ENCODE measurements at places on chromosomes 2 and 18.
A peak's percentile ranks its signal among the peaks of the same experiment; 100 is the strongest.

GRCh38 chr2:99414566-99414965, 75.3 kb downstream of the REV1 start:
- no peak for DNase-seq

- no peak for DNase-seq
Measured at GRCh38 chr18:31510319-31510718, 12.3 kb downstream of the DSG2 start.

DNA sequence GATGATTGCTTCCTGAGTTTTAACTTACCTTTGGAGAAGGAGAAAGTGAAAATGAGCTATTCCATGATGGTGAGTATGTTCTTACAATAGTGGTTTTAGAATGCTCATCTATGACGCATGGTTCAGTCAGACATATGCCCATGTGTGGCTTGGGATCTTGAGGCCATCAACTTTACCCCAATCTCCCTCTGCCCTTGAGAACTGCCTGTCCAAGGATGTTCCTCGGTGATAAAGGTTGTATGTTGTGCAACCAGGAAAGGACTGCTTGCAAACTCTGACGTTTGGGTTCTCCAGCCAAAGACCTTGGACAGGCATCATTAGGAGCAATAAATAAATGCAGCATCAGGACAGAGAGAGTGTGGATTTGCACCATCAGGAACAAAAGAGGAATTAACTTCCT, 165.0 kb downstream of the ZEB2 start:
- DNase-seq = no peak

DNA sequence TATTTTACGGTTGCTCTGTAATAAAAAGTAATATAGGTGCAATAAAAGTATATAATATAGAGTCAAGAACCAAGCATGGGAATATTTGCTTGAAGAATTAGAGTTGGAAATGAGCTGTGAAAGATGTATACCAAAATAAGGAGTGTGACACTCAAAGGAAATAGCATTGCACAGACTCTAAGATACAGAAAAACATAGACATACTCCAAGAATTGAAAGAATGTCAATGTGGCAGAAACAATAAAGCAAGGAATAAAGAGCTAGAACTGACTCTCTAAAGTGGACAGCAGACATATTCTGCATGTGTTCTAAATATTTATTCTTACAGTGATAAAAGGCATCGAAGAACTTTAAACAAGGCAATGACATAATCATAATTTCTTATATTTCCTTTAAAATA, 561.1 kb upstream of the SETBP1 start:
- DNase-seq = no peak

- no peak for DNase-seq
Measured at GRCh38 chr2:111905990-111906735, 7.8 kb downstream of the MERTK start.

- DNase-seq = no peak
Measured at GRCh38 chr2:168712053-168712452, 90.4 kb upstream of the NOSTRIN start.

- DNase-seq = no peak
Measured at GRCh38 chr2:233209533-233210171, 41.8 kb upstream of the ATG16L1 start.

DNA sequence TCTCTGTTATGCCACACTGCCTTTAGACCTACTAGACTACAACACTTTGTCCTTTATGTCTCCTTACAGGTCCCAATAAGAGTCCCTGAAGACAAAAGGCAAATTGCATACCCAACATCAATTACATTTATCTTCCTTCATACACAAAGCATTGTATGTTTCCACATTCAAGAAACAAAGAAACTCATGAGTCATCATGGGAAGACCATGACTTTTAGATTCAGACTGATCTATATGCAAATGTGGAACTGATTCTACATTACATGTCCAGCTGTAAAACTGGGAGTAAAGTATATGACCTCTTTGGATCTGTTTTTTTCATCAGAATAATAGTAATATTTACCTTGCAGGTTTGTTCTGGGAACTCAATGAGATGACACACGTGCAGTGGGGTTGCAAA, 25.2 kb upstream of the HNMT start:
- DNase-seq = no peak

GRCh38 chr2:10934308-10934978, 22.7 kb downstream of the KCNF1 start:
- no peak for DNase-seq

GRCh38 chr2:239187464-239188253, 213.2 kb downstream of the HDAC4 start:
- no peak for DNase-seq

GRCh38 chr2:1481406-1482252, 68.4 kb downstream of the TPO start:
- DNase-seq = no peak

GRCh38 chr2:85887566-85888019, 1.2 kb downstream of the ST3GAL5 start:
- peak; percentile 19 for DNase-seq

DNA sequence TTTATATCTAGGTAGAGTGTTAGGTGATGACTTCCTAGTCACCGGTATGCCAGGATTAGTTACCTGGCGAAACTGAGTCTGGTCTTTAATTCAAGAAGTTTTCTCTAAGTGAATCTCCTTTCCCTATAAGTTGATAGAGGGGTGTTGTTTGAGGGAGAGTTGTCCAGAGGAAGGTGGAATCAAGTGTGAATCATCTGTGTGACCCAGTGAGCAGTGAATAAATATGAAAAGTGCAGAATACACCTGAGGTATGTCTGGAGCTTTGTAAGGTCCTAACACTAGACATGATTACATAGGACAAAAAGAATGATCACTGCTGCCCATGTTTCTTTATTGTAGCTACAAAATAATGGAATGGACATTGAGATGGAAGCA, 11.2 kb downstream of the POU3F3 start:
- no peak for DNase-seq

DNA sequence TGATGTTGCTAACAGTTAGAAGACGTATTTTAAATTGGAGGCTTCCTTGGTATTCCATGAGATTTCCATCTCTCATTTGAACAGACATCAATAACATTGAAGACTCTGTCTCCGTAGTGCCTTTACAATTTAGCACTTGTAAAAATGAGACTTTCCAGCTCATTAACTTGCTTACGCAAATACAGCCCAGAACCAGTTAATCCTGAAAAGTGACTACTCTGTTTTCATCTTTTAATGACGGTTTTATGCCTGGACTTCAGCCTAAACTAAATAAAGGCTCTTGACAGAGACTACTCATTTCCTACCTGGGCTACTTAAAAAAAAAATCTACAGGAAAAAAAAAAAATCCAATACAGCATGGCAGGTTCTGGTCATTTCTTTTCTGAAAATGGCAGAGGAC, 148.6 kb downstream of the LRATD1 start:
- no peak for DNase-seq

- no peak for DNase-seq
Measured at GRCh38 chr2:68564426-68564825, 79.0 kb upstream of the PROKR1 start.
